ENCODE measurements at places on chromosomes 3 and 15.

DNA sequence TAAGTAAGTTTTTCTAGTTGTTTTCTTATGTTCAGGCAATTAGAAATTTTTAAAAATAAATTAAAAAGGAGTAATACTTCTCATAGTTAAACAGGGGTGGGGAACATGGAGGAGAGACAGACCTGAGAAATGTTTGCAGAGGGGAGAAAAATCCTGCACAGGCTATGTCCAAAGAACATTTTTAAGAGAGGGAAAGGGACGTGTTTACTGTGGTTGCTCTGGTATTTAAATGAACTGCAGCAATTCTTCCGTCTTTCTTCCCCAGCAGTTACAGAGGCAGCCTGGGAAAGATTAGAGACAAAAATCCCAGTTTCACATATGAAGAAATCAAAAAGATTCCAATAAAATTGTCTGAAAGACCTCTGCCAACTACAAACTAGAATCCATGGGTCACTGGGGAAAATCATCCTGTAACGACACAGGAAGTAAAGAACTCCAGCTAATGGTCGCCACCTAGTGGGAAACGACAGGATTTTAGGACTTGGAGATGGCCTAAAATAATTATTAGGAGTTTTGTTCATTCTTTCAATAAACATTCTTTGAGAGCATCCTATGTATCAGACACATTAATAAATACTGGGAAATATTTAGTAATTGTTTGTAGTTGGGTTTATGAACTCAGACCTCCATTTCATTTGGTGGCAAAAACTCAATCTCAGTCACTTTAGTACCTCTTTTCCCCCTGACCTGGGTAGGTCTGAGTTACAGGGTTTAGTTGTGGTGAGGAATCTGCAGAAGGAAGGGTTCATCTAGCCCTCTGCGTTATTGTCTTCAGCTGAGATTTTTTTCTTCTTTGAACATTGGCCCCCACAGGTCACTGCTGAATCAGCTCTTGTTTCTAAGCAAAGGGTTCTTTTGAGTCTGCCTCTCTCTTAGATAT is 69.9 kb upstream of the GOLIM4 start:
- peak; percentile 67 for DNase-seq

- DNase-seq: peak; percentile 49
Measured at GRCh38 chr3:53109190-53109589, 21.0 kb downstream of the RFT1 start.

GRCh38 chr3:127140501-127141460 is 52.1 kb upstream of the PRR23E start:
- DNase-seq: no peak

DNA sequence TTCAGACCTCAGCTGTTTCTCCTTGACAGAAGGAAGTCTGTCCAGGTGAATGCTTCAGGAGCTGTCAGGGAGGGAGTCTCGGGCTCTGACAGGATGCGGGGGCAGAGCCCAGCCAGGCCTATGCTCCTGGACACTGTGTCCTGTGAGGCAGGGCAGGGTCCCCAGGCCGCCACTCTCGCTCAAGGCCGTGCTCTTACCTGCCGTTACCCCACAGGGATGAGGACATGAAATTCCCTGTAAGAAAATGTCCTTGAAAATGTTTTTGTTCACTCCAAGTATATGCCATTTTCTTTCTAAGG is 63.9 kb downstream of the BOC start:
- no peak for DNase-seq

All from MM.1S (cell line).